ENCODE measurements at places on chromosomes 4 and X.

DNA sequence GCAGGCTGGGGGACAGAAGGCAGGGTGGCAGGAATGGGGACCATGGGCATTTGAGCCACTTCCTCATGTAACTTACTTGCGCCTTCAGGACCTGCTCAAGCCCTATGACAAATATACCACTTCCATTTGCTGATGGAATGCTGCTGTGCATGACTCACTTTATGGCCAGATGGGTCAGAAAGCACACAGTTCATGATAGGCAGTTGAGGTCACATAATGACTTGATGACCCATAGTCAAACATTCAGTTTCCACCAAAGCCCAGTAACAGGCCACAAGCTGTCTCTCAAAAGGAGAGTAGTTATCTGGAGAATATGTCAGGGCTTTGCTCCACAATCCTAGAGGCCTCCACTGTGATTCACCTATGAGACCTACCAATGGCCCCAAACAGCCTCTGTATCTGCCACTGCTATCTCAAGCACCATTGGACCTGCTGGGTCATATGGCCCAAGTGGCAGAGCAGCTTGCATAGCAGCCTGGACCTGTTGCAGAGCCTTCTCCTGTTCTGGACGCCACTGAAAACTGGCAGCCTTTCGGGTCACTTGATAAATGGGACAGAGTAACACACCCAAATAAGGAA lies 5.3 kb upstream of the PAPSS1 start:
- DNase-seq, result peak; percentile 66

DNA sequence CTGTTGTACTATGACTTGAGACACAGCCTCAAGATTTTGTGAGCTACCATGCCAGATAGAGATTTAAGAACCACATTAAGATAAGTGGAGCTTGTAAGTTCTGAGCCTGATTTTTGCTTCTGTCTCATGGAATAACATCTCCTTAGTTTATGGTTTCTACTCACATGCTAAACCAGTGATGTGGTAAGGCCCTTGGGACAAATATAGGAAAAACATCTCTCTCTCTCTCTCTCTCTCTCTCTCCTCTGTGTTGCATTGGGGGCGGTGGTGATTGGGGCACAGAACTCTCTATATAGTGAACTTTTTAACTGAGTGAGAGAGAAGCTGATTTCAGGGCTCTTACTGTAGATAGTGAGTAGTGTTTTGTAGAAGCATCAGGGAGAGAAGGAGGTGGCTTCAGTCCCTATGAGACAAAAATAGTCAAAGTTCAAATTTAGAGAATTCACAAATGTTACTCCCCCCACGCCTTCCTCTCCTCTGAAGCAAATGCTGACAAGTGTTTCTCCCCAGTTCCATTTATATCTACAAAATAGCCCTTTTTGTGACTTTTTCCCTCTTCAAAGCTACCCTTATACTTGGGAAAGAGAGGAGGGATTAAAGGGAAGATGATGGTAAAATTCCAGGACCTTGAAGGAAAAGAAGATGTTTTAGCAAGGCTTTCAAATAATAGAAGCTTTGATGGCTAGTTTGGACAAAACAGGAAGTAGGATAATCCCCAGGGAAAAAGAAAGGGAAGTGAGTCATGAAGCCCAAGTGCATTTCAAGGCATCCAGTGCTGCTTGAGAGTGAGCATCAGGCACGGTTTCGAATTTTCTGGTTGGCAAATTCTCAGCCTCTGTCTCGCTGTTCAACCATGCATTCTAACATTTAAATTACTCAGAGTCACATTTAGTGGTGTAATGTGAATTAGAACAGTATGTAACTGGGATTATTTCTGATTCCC lies 134.3 kb upstream of the AP1S2 start:
- DNase-seq, result peak; percentile 85

DNA sequence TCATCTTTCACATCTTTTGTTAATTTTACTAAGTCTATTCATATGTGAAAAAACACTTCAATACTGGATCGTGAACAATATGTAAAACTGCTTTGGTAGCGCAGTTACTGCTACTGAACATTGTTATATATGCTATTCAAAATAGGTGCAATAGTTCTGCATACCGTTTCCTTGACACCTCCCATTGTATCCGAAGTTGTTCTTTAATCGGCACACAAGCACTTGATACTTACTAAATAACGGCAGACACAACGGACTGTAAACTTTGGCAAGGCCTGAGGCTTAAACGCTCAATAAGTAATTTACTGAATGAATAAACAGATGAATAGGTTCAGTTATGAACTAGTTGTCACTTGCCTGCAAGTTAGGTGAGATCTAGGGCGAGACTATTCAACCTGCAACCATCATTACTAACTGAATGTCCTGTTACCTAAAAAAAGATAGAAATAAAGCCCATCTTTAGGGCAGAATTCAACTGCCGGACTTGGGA lies 620 bp downstream of the ANAPC10 start:
- DNase-seq, result no peak

GRCh38 chr4:128341634-128342033 lies 54.0 kb upstream of the PGRMC2 start:
- no peak for DNase-seq

DNA sequence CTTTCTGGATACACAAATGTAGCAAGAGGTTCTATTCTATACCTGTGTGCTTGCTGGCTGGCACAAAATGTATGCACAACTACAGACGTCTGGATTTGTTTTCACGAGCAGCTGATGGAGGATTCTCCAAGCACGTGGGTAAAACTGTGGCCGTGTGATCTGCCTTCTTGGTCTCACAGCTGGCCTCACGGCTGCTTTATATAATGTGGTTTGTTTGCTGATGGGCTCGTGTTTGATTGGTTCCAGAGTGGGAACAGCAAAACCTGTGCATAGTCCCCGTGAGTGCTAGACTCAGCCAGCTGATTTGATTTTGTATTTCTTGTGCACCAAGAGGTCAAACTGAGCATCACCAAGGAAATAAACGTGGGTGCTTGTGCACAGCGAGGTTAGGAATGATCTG lies 262.6 kb upstream of the RPS6KA3 start:
- no peak for DNase-seq

DNA sequence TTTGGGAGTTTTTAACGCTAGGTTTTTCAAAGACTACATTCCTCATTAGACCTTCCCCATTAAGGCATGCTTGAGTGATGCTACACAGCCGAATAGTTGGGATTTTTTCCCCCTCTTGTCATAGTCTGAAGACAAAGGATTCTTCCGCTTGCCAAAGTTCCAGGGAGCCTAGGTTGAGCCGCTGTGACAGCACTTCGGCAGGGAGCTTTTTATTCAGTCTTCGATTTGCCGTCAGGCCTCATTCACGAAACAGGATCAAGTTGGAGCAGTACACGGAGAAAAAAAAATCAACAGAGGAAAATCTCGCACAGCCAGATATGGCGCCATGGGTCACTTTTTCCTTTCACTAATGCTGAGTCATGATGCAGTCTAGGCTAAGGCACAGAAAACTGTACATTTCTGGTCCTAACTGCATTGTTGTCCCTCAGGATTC lies 24.3 kb downstream of the SHROOM3 start:
- DNase-seq, result peak; percentile 5

GRCh38 chrX:22314211-22314610 lies 41.5 kb downstream of the CBLL2 start:
- peak; percentile 10 for DNase-seq

DNA sequence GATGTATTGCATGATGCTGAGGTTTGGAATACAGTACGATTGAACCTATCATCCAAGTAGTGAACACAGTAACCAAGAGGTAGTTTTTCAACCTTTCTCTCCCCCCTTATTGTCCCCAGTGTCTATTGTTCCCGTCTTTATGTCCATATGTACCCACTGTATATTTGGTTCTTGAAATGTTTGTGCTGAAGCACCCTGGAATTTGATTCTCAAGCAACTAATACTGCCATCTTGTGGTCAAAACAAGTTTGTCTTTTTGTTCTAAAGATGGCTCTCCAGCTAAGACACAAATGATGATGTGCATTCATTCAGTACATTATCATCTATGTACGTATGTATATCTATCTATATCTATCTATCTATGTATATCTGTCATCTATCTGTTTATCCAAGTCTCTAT lies 33.5 kb upstream of the DCX start:
- DNase-seq, result peak; percentile 62

DNA sequence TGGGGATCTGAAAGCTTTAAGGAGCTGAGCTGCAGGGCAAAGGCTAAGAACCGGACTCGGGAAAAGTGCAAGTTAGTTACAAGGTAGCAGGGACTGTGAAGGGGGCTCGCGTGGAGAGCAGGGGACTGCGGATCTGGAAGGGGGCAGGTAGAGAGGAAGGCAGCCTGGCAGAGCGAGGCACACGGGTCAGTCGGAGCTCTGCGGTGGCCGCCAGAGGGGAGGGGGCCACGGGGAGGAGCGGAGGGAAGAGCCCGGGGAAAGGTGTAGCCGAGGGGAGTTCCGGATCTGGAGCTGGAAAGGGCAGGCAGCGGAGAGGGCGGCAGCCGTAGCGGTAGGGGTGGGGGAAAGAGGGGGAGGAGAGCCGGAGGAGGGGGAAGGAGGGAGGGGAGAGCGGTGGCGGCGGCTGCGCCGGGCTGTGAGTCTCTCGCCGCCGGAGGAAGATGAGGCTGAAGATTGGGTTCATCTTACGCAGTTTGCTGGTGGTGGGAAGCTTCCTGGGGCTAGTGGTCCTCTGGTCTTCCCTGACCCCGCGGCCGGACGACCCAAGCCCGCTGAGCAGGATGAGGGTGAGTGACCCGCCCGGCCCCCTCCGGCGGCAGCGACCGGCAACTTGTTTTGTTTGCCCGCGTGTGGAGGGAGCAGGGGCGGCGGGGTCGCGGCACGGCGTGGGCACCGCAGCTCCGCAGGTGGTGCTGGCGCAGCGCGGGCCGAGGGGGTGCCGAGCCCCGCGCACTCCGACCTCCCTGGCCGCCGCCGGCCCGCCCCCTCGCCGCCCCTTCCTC lies at the start of gene GALNT7:
Gene GALNT7, plus strand, starts transcription at position 416 of the 782 bp plus-strand sequence. Its CDS starts 25 bp downstream, at position 441.
- DNase-seq, result peak; percentile 40

DNA sequence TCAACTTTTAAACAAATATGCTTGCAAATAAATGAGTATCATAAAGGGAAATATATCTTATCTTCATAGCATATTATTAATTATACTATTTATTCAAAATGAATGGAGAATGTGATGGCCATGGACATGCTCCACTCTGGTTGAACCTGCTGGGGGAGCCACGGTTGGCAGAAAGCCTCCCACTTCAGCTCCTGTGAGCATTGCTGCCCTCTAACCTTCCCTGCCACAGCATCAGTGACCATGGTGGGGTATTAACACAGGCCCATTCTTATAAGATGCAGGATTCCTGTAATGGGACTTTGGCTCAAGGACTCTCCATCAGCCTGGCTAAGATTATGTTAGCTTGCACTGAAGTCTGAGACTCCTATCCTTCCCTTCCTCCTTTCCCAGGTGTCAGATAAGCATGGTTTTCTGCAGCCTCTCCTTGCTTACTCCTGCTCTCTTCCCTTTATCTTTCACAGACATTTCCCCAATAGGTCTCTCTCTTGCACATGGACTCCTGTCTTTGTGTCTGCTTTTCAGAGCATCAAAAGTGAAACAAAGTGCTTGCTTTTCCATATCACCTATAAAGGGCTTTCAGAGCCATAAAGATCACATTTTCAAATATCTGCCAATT lies 4.9 kb upstream of the ABRAXAS1 start:
- DNase-seq, result no peak

DNA sequence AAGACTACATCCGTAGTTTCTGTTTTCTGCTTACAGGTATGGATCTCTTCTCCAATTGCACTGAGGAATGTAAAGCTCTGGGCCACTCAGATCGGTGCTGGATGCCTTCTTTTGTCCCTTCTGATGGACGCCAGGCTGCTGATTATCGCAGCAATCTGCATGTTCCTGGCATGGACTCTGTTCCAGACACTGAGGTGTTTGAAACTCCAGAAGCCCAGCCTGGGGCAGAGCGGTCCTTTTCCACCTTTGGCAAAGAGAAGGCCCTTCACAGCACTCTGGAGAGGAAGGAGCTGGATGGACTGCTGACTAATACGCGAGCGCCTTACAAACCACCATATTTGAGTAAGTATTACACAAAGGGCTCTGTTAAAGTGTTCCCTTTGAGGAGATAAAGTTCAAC lies 13.8 kb downstream of the PCDH10 start:
- no peak for DNase-seq

GRCh38 chr4:38195486-38195885 lies 235.3 kb downstream of the PTTG2 start:
- no peak for DNase-seq

GRCh38 chrX:130556951-130557350 lies 155.2 kb downstream of the RBMX2 start:
- DNase-seq, result no peak

DNA sequence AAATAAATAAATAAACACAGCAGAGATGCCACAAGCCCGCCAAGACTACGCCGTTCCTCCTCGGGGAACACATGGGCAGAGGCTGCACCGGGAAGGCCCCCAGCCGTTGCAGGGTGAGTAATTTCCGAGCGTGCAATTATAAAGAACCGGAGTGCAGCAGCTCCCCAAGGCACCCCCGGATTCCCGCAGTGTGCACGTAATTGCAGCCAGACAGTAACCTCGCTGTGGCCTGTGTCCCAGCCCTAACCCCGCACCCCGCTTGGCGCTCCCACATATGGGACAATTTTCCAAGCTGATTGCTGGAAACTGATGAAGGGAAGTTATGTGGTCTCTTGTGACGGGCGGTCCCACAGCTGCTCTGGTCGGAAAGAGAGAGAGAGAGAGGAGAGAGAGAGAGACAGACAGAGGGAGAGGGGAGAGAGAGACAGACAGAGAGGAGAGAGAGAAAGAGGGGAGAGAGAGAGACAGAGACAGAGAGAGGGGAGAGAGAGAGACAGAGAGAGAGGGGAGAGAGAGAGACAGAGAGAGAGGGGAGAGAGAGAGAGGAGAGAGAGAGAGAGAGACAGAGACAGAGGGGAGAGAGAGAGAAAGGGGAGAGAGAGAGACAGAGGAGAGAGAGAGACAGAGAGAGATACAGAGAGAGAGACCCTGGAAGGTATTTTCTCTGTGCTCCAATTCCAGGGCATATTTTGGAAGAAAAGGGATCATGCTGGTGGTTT lies 275.4 kb downstream of the SHOX start:
- DNase-seq, result no peak

GRCh38 chr4:106953036-106953705 lies 82.9 kb downstream of the DKK2 start:
- DNase-seq, result no peak

- DNase-seq, result no peak
Measured at GRCh38 chr4:38464328-38464727, 199.7 kb upstream of the KLF3 start.

- no peak for DNase-seq
Measured at GRCh38 chr4:72410158-72410557, 158.9 kb downstream of the ADAMTS3 start.

DNA sequence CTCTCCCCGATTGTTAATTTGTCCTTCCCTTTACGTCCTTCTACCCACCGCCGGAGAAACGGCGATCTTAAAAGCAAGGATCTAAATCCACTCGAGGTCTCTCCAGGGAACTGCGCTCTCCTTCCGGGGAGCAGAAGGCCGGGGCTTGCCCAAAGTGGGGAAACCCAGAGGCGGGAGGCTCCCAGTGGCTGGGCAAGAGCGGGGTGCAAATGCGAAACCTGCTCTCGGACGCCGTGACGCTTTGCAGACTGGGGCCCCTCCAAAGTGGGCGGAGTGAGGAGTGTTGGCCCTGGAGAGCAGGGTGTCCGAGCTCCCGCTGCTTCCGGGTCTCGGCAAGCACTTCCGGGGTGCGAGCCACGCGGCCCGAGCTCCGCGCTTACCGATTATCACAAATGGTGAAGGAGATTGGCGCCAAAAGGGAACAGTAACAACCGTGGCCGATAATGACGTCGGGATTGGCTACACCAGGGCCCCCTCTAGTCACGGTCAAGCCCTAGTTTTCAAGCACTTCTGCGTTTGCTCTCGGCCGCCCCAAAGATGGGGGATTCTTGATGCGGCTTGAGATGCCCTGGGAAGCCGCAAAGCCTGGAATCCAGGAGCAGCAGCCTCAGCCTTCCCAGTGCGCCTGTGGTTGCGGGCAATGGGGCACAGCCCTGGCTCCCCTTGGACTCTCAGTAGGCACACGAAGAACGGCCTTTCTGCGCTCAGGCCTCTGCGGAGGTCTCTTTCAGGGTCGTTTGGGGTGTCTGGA lies 29.0 kb downstream of the HAND2 start:
- no peak for DNase-seq

Measured in fibroblast of mammary gland (primary cell).